ENCODE measurements at places on chromosomes 12 and 14. TPM values are rescaled to one million over a fixed set of nuclear protein-coding genes. Genes with fewer than 3 reads are reported as not detected.
A peak's percentile ranks its signal among the peaks of the same experiment; 100 is the strongest.

DNA sequence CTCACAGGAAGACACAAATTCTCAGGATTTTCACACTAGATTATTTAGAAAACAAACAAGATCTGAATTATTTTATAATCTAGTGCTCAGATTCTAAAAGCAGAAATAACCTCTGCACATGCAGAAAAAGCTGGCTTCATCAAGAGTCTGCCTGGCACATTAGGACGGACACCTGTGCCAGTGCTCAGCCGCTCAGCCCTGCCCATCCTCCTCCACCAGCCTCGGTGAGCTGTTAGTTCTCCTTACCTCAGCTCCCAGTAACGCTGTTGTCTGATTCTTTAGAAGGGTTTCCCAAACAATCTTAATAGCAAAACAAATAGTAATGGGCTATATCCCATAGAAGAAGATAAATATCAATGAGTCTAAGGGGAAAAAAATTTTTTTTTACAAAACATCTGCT is 27.7 kb downstream of the DUSP16 start:
- H3K27me3 ChIP-seq: no peaks in the 10 kb centered on the region
- no peaks in the 10 kb centered on the region for H3K36me3 ChIP-seq
- peaks cover 35% of the 10 kb centered on the region for H3K4me1 ChIP-seq

DNA sequence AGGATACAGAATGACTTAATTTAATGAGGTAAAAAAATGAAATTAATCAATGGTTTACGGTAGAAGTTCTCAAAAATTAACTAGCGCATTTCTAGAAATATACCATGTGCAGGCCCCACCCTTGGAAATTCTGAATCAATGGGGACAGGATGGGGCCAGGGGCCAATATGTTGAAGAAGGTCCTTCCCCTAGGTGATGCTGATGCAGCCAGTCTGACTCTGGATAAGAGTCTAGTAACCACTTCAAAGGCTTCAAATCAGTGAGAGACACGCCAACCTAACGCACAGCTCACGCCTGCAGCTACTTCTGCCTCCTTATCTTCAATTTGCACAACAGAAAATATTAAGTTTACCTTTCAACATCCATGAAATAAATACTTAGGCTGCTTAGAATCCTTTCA is 14.9 kb downstream of the GIT2 start:
- H3K27ac ChIP-seq: peak overlapping the region; percentile 71
- peak; percentile 72 for DNase-seq
- peaks cover 31% of the 10 kb centered on the region for H3K36me3 ChIP-seq
- H3K4me3 ChIP-seq: peak overlapping the region; percentile 48
- no peaks in the 10 kb centered on the region for H3K27me3 ChIP-seq

GRCh38 chr14:61478971-61479473 is 157.6 kb downstream of the PRKCH start:
- H3K36me3 ChIP-seq: peaks cover 8% of the 10 kb centered on the region
- H3K4me3 ChIP-seq: peak overlapping the region; percentile 85
- DNase-seq: peak; percentile 43
- no peaks in the 10 kb centered on the region for H3K27me3 ChIP-seq
- peaks cover 98% of the 10 kb centered on the region for H3K4me1 ChIP-seq
- H3K27ac ChIP-seq: peak overlapping the region; percentile 90

GRCh38 chr14:61434311-61434710 is 112.9 kb downstream of the PRKCH start:
- H3K27me3 ChIP-seq: no peaks in the 10 kb centered on the region
- H3K4me1 ChIP-seq: peaks cover 95% of the 10 kb centered on the region
- H3K4me3 ChIP-seq: peak overlapping the region; percentile 96

The LUM gene
- total RNA-seq: not detected

Measured in activated T-cell treated with anti-CD3 and anti-CD28 coated beads, Interleukin-2, amount 50 U/mL, for 72 hours (primary cell).